ENCODE measurements at places on chromosomes 3 and 15.
A peak's percentile ranks its signal among the peaks of the same experiment; 100 is the strongest.

GRCh38 chr3:112873632-112874031 lies 27.0 kb upstream of the CD200R1L start:
- no peak for DNase-seq

DNA sequence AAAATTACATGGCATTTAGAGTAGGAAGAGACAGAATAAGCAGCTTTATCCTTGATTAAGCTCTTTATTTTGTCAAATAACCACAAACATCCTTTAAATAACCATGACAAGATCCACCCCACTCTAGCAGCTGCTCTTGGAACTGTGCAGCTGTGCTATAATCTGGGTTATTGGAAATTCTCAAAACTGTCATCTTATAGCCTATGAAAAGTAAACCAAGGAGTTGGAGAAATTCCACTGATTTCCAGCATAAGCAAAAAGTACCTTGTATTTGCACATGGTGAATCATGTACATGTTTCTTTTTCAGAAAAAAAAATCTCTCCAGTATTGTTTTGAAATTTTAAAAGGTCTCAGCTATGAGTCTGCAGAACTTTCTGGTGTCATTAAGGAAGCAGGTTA lies 88.8 kb upstream of the ABI3BP start:
- no peak for DNase-seq

DNA sequence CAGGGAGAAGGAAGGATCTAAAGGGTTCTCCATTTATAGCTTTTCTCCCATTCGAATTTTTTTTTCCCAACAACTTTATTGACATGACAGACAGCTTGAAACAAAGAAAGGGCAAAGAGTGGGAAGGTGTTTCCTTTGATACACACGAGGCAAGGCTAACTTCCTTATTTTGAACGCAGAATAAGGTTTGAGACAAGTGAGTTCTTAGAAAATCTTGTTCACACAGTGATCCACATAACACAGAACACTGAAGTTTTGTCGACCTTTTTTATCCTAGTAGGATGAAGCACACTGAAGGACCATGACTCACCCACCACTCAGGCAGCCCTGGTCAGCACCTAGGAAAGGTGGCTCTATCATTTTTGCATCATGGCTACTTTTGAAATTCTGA lies 425.8 kb upstream of the MDFIC2 start:
- no peak for DNase-seq

DNA sequence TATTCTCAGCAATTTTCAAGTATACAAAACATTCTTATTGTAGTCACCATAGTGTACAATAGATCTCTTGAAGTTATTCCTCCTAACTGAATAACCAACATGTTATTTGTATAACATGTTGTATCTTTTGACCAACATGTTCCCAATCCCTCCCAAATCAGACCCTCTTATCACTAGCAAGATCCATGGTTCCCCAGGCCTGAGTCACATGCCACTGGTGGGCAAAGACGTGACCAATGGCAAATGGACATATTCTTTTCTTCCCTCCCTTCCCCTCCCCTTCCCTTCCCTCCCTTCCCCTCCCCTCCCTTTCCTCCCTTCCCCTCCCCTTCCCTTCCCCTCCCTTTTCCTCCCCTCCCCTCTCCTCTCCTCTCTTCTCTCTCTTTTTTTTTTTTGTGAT lies 45.4 kb downstream of the AMOTL2 start:
- no peak for DNase-seq

DNA sequence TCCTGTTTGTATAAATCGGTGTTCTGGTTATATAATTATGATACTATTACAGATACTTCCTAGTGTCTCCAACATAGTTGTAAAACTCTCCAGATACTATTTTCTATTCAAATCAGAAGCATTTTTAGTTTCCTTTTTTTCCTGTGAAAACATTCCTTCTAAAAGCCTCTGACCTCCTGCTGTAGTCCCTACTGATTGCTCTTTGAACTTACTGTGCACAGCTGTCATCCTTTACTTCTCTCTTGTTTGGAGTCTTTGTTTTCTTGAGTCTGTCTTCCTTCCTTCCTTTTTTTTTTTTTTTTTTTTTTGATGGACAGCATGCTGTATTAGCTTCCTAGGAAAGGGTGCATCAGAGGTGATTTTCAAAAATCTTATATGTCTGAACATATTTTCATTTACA lies 28.9 kb downstream of the NR2C2 start:
- peak; percentile 2 for DNase-seq

GRCh38 chr15:32981536-32981935 lies 213.0 kb downstream of the FMN1 start:
- DNase-seq, result no peak

GRCh38 chr15:70783041-70783440 lies 19.7 kb upstream of the UACA start:
- DNase-seq, result no peak

DNA sequence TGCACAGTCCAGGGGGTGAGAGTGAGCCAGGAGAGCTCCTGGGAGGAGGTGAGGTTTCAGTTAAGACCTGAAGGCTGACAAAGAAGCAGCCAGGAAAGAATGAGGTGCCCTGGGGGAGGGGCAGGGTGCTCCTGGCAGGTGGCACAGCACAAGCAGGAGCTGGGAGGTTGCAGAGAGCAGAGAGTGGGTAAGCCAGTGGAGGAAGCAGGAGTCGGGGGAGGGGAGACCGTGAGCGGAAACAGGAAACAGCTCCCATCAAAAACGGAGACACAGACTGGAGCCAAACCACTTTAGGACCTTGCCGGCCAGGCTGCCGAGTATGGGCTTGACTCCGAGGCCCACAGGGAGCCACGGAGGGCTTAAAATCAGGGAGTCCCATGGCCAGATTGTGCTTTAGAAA lies 12.1 kb upstream of the FBLN2 start:
- DNase-seq, result no peak

DNA sequence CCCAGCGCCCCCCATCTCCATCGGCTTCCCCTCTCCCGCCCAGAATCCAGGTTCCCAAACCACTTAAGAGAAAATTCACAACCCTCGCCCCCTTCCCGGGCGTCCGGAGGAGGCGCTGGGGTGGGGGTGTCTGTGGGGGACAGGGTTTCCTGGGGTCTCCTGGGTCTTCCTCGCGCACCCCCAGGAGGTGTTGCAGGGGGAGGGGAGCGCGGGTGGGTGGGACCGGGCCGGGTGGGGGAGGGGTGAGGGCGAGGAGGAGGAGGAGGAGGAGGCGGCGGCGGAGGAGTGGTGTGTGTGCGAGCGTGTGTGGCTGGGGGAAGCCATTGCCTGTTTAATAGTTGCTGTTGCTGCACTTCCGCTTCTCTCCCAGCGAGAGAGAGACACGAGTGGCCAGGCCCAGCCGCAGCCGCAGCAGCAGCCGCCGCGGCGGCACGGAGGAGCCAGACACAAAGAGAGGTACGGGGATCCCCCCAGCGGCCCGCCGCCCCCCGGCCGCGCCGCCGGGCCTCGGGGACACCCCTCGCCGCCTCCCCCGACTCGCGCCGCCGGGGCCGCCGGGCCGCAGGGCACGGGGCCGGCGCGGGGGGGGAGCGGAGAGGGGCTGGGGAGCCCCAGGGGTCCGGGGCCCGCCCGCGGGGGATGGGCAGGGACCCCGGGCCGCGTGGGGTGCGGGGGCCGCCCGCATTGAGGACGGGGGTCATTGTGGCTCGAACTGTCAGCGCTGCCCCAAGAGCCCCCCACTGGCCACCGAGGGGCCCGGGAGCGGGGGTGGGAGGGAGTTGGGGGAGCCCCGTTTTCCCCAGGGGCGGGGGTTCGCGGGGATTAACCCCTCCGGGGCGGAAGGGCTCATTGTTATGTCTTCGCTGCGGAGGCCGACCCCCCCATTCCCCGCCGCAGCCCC lies at the start of gene UBE2E1:
Gene UBE2E1 (plus strand): TSS at position 323 of the 901 bp plus-strand sequence. CDS start 1,315 bp downstream, outside the sequence.
- peak; percentile 38 for DNase-seq

- no peak for DNase-seq
Observed at GRCh38 chr15:69351884-69352283, 53.2 kb downstream of the PAQR5 start.

DNA sequence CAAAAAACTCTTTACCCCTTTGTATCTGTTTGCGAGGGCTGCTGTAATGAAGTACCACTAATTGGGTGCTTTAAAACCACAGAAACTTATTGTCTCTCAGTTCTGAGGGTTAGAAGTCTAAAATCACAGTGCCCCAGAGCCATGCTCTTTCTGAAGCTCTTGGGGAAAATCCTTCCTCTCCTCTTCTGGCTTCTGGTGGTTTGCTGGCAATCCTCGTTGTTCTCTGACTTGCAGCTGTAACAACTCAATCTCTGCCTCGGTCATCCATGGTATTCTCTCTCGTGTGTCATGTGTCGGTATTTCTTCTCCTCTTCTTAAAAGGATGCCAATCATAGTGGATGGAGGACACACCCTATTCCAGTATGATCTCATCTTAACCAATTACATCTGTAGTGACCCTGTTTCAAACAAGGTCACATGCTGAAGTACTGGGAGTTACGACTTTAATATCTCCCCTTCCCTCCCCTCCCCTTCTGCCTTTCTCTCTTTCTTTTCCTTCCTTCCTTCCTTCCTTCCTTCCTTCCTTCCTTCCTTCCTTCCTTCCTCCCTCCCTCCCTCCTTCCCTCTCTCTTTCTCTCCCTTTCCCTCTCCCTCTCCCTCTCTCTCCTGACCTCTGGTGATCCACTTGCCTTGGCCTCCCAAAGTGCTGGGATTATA lies 6.5 kb upstream of the ARL8B start:
- no peak for DNase-seq

DNA sequence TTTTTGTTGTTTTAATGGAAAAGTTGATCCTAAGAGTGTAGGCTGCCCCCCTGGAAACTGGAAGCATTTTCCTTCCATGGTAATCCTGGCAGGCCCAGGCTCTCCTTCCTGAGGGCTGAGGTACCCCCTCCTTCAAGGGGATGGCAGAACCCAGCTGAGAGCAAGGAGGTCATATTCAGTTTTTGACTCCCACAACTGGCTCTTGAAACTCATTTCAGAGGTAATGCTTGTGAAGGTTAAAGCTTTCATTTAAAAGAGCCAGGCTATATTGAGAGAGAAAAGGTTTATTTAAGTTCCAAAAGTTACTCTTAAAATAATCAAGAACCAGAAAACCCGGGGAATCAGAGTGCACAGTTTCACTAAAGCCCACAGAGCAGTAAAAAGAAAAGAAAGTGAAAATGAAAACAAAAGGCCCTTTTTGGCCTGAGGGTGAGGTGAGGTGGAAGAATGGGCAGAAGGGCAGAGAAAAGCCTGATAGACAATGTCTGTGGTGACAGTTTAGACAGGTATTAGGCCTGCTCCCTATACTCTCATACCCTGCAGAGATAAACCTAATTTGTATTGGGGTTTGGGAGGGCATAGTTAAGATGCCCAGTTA lies 47.0 kb upstream of the RBP1 start:
- DNase-seq, result no peak

DNA sequence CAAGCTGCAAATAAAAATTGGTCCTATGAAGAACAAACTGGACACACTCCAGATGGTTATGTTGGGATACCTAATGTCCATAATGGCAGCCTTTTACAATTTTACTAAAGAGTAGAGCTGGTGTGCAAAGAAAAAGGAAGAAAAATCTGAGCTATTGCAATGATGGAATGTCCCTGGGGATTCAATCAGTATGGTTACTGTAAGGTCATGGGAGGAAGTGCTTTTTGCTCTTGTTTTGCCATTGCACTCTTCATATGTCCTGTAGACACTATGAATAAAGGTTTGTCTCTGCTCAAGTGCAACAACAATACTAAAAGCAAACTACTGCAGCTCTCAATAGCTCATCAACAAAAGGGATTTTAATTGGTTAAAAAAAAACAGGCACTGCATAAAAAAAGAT lies 5.4 kb downstream of the PFN2 start:
- no peak for DNase-seq

- DNase-seq, result no peak
Observed at GRCh38 chr3:43540624-43541023, 81.2 kb downstream of the ANO10 start.

DNA sequence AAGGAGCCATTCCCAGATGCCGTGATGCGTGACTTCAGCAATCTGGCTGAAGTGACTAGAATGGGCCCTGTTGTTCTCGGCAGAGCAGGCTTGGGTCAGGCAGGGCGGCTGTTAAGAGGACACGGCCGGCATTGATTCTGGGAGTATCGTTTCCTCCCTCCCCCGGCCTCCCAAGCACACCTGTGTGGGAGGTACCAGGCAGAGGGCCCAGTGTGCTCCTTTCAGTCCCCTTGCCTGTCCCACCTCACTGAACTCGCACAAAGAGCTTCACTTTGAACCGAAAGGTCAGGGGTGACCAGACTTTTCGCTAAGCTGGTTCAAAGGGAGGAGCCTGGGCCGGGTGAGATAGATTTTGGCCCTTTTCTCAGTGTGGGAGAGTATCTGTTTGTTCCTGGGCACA lies 92.7 kb downstream of the CEMIP start:
- DNase-seq, result no peak

DNA sequence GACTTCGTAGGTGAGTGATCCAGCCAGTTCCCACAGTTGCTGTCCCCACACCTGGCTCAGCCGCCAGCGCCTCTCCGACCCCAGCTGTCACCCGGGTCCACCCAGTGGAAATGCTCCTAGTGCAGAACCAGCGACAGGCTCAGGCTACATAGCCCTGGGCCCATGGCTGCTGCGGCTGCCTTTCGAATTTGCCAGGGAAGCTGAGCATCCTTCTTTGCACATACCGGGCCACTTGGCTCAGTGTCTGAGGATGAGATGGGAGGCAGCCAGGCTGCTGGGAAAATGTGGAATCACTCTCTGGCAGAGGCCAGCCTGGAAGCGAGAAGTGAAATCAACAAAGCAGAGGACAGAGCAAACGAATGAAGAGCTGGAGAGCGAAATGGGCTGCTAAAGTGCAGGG lies 80.1 kb downstream of the ST8SIA2 start:
- no peak for DNase-seq

DNA sequence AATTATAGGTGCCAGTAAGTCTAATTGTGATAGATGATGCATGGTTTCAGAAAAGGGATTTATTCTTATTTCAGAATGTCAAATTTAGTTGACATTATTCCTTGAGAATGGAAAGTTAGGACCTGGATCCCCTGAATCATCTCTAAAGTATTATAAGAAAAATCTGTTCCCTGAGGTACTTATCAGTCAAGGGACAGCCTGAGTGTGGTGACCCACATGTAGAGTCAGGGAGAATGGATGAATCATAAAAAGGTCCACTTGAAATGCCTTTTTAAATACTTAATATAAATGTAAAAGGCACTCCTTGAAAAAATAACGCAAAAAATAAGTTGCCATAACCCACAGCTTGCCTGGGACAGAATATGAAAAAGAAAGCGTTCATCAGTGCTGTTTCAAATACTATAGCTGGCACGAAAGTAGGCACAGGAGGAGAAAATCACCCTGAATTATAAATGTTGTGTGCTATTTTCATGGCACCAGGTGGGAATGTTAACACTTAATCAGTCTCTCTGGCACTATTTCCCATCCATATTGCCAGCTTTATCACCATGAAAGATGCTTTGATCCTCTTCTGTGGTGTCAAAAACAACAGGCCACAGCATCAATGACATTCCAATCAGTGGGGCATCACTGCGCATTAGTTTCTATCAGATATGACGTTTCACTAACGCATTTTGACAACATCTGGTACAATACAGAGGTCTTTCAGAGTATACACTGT lies 208.5 kb downstream of the EPHA3 start:
- no peak for DNase-seq

- DNase-seq, result no peak
Observed at GRCh38 chr3:44501971-44502370, 24.5 kb upstream of the ZNF445 start.
